T-helper 22 cell (primary cell): ENCODE measurements at places on chromosomes 16 and 17.
A peak's percentile ranks its signal among the peaks of the same experiment; 100 is the strongest.

DNA sequence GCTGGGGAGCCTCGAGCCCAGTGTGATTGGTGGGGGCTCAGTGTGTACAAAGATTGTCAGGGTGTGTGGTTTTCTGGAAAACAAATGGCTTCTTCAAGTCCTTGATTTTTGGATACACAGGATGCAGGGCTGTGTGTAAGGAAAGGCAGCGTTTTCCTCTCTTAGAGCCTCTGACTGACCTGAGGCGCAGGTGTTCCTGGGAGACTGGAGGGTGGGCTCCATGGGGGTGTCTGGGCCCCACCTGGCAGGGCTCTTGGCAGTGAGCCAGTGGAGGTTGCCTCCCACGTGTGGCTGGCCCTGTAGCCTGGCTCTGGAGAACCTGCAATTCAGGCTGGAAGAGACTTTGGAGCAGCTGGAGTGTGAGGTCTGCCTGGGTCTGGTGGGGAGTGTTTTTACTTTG is 5.0 kb downstream of the FOXK2 start:
- no peak for DNase-seq

- peak; percentile 46 for DNase-seq
Observed at GRCh38 chr17:76385892-76386786, 1.7 kb downstream of the SPHK1 start.

GRCh38 chr17:42422958-42423712 is at the start of gene CAVIN1:
CAVIN1 (minus strand) TSS chr17:42423256; CDS start chr17:42423097, 159 bp downstream.
- DNase-seq, result no peak

- no peak for DNase-seq
Observed at GRCh38 chr16:51818342-51818944, 667.4 kb upstream of the SALL1 start.

GRCh38 chr16:50526796-50527195 is 21.4 kb upstream of the NKD1 start:
- DNase-seq, result no peak

DNA sequence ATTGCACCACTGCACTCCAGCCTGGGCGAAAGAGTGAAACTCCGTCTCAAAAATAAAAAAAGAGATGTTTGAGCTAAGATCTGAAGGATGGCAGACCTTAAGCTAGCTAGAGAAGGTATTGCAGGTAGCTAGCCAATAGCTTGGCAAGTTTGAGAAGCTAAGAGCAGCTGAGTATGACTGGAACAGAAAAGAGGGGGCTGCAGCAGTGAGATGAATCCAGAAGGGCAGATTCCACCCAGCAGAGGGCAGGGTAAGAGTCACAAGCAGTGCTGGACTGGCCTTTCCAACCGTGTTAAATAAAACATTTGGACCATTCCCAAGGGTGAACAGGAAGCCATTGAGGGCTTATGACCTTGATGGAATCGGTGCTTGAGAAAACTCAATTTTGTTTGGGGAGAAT is 5.7 kb upstream of the PHAF1 start:
- DNase-seq, result no peak
